ENCODE measurements at places on chromosomes 2 and 18.

DNA sequence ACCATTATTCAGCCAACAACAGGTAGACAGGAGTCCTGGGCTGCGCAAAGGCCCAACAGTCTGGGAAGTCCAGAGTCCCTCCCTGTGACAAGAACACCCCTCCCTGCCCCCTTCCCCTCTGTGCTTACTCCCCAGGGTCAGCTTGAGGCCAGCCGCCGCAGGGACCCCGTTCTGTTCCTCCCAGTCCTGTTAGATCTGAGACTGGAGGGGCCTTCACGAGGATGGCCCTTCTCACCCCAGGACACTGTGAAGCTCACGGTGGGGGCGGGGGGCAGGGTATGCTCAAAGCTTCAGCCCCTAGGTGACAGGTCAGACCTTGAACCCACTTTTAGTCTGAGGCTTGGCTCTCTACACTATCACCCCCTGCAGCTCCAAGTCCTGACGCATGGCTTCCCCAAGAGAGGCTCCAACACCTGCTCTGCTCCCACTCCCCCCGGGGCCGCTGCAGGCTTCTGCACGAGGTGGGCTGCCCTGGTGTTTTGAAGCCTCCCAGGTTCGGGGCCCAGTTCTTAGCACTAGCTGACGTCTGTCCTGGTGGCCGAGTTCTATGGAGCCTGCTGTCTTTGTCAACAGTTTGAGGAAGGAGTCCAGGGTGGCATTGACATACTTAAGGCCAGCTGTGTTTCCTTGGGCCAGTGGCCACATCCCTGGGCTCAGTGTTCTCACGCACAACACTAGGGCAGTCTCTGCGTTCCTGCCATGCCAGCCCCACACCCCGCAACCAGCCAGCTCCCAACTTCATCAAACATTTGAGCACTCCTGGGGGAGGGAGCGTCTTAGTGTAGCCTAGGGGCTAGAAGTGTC, 37.2 kb upstream of the HPCAL1 start:
- no peak for DNase-seq

- DNase-seq = peak; percentile 34
Observed at GRCh38 chr2:62471816-62472215, 34.2 kb downstream of the TMEM17 start.

DNA sequence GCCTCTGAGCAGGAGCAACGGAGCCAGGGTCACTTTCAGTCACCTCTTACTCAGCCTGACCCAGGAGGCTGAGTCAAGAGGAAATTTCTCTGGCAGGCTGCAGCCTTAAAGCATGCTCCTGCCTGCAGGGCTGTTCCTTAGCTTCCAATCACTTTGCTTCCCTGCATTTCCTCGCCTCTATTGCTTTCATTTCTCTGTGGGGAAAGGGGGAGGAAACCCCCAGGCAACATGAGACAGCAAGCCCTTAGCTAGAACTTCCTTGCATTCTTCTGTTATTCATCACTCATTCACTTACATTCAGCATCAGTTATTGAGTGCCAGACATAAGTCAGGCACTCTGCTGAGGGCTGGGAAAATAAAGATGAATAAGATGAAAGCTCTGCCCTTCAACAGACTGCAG, 13.0 kb downstream of the XDH start:
- no peak for DNase-seq

DNA sequence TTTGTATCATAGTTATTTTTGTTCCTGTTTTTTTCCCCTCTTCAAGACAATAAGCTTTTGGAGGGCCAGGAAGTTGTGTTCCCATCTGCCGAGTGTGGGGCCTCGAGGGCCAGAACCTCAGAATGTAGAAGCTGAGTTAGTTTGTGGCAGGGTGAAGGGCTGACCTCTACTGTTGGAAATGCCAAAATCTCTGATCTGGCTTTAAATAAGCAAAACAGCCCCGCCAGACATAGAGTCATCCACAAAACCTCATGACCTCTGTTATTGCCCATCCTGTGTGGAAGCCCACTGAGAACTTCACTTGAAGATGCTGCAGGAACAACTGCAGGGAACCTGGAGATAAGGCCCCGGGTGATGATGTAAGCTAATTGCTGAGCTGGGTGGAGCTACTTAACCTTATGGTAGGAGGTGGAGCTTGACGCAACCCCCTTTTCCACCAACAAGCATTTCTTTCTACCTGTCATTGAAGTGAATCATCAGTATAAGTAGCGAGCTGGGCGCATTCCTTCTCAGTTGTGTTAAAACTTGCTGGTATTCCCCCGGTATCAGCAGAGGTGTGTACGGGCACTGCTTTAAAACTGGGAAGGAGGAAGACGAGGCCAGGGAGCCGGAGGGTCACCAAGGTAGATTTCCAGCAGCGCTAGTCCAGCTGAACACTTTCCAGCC, 177.2 kb downstream of the NEDD4L start:
- DNase-seq = no peak

GRCh38 chr2:27379383-27379835, 1.1 kb downstream of the ZNF513 start:
- DNase-seq = no peak

- DNase-seq = no peak
Observed at GRCh38 chr2:120938045-120938771, 202.5 kb downstream of the GLI2 start.

- DNase-seq = no peak
Observed at GRCh38 chr2:65691816-65692215, 259.4 kb upstream of the SPRED2 start.

DNA sequence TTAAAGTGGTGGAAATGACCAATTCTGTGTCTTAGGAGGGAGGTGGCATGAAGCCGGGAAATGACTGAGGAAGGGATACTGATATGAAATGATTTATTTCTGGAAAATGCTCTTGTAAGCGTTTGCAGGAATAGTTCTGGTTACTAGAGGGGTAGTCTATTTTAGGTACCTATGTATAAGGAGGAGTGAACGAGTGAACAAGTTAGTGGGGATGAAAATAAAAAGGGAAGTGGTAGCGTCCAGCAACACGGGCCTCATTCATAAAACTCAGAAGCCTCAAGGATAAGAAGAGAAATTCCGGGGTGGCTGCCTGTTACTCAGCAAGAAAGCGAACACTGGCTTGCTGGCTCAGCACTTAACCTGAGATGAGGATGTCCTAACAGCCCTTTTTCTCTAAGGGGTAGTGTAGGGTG, 303.3 kb downstream of the NCKAP5 start:
- no peak for DNase-seq

DNA sequence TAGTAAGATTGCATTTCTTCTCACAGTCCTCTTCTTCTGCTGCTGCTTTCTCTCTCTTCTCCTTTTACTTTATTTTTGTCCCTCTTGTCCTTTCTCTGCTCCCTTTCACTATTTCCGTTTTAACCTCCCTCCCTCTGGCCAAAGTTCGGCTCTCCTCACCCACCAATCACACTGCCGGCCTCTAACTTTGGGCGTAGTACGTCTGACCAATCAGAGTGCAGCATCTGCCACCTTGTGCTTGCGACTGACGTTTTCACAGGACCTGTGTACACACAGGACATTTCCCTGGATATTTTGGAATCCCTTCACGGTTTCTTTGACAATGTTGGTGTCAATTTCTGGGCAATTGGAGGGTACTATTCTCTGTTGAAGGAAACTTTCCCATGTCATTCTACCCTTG, 22.6 kb upstream of the ICOS start:
- DNase-seq = no peak

DNA sequence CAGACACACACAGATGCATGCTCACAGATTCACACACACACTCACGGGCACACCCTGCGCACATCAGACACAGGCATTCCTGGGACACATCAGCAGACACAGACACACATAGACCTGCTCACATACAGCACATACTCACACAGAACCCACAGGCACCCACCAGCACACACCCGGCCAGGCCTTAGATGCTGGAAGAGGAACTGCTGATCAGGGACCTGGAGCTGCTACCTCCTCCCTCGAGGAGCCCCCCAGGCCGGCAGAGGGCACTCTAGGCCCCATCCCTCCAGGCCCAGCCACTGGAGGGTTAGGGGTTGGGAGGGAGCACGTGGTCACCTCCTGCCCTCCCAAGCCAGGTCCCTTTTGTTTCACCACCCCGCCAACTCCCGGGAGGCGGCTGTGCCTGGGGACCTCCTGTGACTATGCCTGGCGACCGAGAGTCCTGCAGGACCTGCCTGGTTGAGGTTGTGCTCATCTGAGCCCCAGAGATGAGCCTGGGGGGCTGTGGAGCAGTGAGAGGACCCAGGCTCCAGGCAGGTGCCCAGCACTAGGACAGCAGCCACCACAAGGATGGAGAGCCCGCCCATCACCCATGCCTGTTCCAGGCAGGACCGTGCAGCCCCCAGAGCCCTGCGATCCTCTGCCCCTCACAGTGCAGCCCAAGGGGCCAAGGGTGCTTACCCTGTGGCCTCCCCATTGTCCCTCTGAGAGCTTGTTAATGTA, 21.0 kb upstream of the PTMA start:
- DNase-seq = no peak

- DNase-seq = no peak
Observed at GRCh38 chr2:238717084-238717483, 130.8 kb upstream of the TWIST2 start.

DNA sequence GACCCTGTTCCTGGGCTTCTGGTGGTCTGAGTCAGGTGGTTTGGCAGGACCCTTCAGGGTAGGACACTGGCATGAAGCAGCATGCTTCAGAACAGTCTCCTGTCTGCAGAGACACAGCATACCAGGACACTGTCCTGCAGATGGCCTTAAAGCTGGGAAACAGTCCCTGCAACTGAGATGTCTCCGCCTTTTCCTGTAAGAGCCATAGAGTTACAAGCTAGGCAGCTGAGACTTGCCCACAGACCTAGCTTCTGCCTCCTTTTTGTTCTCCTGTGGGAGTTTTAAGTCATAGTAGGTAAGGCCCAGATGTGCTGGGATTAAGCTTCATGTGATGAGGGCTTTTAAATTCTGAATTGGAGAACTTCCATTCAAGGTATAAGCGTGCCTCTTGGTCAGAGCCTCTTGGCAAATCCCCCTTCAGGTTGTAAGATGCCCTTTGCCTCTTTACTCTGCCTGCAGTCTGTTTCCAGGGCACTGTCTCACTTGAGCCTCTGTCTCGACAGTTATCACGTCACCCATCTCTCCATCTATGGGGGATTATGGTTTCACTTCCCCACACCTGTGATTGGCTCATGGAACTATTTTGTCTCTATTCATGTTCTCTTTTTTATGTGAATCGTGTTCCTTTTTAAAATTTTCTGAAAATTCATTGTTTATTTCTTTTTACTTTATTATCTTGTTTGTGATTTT, 51.8 kb downstream of the COA5 start:
- no peak for DNase-seq

DNA sequence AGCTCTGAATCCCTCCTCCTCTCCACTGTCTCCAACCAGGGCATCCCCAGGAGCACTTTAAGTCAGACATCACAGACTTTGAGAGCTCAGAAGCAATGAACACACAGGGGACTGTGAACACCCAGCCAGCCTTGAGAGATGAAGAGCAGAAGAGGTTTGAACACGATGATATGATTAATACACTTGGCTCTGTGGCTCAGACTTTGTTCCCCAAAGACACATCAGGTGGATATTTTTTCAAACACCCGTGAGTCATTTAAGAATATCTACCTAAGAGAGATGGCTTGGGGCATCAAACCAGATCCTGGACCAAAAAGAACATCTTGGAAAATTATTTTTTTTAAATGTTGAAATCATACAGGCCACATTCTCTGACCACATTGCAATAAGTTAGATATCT, 134.9 kb upstream of the OTOS start:
- DNase-seq = no peak

DNA sequence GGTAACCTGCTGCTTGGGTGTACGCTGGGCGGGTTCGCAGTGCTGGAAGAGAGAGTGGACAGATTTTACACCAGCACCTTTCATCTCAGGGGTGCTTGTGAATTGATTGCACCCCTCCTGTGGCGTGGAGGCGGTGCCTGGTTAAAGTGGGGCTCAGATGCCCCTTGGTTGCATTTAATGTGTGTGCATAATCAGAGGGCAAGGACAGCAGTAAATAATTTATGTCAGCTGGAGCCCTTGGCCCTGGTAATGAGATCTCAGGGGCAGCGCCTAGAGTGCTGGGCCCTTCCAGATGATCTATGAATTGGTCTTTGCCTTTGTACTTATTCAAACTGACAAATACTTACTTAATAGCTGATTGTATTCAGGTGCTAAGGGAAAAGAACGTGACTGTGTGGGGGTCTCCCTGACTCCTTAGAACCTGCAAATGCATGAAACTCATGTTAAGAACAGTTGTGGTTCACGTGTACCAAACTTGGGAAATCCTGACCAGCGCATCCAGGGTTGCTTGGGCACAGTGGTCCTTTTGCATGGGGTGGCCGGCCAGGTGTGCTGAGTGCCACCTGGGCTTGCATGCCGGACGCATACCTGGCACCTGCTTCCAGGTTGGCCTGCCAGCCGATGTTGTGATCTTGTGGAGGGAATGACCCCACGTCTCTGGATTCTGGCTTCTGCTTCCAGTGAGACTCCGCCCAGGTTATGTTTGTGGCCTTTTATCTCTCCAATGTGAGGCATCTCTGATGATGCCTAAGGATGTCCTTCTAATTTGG, 118.5 kb downstream of the AGAP1 start:
- DNase-seq = no peak

GRCh38 chr2:152221839-152222238, 46.3 kb upstream of the STAM2 start:
- no peak for DNase-seq

DNA sequence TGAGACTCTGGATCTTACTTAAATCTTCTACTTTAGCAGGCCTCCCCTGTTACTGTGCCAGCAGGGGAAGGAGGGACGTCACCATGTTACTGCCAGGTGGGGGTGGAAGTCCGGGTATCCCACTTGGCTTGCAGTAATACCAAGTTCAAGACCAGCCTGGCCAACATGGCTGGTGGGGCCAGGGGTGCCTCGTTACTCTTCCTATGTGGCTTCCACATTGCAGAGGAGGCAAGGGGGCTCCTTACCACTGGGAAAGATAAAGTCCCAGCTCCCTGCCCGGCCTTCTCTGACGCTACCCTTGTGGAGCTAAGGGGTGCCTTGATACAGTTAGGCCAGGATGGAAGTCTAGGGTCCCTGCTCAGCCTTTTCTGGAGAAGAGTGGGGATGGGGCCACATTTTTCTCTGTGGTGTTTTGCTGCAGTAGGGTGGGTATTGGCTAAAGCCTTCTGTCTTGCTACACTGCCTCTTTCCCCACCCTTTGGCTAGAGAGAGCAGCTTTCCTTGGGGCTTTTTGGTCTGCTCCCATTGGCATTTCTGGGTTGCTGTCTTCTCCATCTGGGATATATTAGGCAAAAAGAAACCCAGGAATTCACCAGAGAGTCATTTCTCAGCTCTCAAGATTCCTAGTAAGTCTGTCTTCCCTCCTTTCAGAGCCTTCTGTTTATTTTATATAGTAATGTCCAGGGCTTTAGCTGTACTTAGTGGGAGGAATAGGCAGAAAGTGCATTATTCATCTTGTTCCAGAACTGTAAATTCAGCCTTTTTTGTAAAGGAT, 21.9 kb downstream of the ELMOD3 start:
- DNase-seq = no peak

- DNase-seq = no peak
Observed at GRCh38 chr2:1455466-1455865, 42.2 kb downstream of the TPO start.
